ENCODE measurements at places on chromosomes 11 and 22.

DNA sequence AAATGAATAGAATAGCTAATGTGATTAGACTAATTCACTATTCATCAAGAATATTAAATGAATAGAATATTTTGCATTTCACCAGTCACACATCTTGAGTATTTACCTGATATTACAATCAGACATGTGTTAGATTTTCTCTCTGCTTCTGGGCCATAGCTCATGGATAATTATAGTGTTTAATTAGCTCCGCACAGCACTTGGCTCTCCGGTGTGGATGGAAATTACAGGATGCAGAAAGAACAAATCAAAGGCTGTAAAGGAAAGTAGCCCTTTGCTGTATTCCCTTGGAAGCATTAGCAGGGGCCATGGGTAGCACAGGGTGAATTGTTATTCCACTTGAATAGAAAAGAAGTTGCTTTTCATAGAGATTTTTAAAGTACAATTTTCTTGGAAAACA lies 320.3 kb upstream of the SORL1-AS1 start:
- DNase-seq = no peak

DNA sequence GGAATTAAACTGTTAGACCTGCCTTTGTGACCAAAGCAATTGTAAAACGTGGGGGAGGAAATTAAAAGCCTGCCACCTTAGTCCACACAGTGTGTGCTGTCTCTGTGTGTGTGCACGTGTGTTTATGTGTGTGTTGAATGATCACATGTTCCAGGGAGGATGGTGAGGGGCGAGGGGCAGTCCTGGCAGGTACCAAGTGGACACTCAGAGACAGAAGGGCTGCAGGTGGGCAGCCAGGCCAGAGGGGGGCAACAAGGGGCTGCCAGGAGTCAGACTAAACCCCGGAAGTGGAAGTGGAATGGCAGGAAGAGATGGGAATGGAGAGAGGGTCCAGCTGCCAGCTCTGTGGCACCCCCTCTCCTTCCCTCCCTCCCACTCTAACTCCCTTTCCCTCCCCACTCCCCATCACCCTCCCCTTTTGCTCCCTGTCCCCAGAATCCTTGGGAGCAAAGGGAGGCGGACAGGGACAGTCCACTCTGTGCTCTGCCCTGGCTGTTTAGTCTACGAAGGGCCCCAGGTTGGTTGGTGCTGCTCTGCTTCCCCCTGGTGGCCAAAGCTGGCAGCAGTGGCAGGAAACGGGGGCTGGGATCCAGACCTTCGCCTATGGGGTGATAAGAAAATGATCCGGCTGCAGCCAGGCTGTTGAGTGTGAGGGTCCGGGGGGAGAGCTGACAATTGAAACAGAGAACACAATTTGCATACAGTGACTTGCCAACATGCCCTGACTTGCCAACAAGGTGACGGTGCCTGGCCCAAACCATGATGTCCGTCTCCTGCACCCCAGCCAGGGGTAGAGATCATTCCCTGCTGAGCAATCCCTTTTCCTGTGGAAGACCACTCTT lies 24.4 kb downstream of the P2RY2 start:
- DNase-seq = peak; percentile 77

GRCh38 chr22:22154040-22154439 lies 90.5 kb upstream of the VPREB1 start:
- DNase-seq = no peak

DNA sequence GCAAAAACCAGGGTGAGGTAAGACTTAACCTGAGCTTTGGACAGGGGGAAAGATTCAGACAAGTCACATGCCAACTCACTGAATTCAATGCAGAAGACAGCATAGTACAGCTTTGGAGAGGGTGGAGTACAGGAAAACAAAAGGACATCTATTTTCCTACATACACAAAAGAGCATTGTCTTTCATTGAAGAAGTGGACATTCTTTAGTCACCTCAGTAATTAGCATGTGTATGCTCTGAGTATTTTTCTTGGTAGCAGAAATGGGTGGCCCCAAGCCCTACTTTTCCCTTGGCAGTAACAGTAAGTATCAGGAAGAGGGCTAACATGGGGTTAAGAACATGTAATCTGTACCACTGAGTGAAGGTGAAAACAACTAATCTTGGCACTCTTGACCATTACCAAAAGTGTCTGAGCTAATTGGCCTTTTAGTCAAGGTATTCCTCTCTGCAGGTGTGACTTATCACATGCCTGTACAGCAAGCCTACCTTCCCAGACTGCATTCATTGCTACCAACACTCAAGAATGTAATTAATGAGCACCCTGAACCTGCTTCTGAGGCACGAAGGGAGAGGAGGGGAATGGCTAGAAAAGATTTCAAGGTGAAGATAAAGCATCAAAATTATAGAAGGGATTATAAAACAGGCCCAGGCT lies 33.9 kb downstream of the SYTL2 start:
- no peak for DNase-seq

DNA sequence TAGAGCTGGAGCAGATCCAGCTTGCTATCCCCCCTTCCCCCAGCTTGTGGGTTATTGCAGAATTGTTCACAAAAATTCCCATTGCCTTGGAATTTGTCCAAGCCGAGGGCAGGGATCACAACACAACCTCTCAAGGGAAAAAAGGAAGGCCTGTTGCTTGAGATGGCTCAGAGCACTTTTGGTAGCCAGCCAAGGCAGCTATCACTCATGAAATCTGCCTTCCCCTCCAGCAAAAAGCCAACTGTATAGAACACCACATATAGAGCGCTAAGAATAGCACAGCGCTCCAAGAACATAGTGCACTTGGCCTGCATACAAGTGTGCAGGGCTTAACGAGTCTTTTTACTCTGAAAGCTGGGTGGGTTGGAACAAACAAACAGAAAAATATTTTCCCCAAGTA lies 46.2 kb downstream of the FAM83F start:
- peak; percentile 88 for DNase-seq

- DNase-seq = no peak
These were observed 14.9 kb downstream of the KDELR3 start for GRCh38 chr22:38482662-38483308.

- no peak for DNase-seq
These were observed 6.7 kb downstream of the HDHD5 start for GRCh38 chr22:17152340-17152739.

DNA sequence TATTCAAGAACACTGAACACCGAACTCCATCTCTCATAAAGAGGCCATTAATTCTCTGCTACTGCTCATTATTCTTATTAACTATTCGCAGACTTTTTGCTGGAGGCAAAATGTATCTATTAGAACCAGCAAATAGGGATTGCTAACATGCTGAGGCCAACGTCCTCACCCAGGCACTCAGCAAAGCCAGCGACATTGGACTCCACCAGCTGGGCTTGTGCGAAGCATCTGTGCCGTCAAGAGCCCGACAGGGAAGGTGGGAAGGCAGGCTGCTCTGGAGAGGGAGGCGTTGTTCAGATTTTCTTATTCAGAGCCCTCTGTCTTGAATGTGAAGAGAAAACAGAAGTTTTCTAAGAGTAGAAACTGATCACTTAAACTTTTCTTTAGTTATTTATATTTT lies 615.6 kb upstream of the KIRREL3 start:
- no peak for DNase-seq

DNA sequence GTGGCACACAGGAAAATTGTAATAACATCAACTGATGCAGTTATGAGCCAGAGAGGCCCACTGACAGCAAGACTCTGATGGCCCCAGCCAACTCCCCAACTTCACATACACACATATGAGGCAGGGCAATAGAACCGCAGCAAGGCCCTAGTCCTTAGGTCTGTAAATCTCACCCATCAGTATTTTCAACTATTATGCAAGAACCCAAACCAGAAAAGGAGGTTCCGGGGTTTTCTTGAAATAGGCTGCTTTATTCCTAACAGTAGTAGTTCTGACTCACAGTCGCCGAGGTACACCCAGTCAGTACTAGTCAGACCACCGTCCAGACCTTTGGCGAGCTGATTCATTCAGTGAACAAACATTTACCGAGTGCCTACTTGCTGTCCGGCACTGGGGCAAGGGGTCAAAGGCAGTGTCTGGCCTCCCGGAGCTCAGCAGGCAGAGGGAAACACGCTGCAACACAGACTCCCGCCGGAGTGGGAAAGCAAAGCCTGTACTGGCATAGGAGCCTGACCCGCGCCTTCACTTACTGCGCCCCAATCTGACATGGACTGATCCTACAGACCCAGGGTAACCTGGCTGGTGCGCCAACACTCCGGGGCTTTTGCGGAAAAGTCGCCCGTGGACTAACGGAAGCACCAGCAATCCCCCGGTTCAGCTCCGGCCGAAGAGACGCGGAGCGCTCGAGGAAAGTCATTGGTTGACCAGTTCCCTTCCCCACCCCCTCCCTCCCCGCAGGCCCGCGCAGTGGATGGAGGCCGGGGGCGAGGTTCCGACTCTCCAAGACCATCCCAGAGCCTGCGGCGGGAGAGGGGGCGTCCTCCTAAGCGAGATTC lies 1.3 kb downstream of the PLEKHA7 start:
- peak; percentile 96 for DNase-seq

- no peak for DNase-seq
These were observed 38.8 kb upstream of the ALX4 start for GRCh38 chr11:44348721-44349120.

DNA sequence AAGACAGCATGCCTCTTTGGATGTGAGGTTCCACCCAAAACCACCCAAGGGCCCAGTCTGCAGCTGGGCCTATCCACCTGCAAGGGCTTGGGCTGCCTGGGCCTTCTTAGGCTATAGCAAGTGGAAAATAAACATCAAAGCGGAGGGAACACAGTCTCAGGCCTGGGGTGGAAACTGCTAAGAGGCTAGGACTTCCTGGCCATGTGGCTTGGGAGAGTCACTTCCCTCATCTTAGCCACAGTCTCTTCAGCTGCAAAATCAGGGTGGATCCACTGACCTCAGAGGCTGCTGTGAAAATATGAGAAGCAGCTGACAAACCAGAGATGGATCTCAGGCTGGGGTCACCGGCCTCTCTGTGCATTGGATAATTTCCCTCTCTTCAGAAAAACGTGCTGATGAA lies 30.6 kb upstream of the TFIP11 start:
- DNase-seq = no peak

DNA sequence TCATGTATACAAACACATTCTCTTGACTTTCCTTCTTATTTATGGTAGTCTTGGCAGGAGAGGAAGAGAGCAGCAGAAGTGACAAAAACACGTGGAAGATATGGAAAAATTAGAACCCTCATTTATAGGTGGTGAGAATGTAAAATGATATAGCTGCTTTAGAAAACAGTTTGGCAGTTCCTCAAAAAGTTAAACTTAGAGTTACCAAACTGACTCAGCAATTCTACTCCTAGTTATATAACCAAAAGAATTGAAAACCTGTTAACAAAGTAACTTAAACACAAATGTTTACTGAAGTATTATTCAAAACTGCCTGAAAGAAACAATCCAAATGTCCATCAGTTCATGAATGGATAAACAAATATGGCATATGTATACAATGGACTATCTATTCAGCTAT lies 16.8 kb downstream of the NUCB2 start:
- peak; percentile 9 for DNase-seq
